Purkinje cell (primary cell): ENCODE measurements at places on chromosomes 7 and 10. TPM values are rescaled to one million over a fixed set of nuclear protein-coding genes. Genes with fewer than 3 reads are reported as not detected.

The PRKCQ gene
- 2.2 and 2.6 TPM in 2 replicates for polyA plus RNA-seq

The SKAP2 gene
- 4.1 and 9.0 TPM in 2 replicates for polyA plus RNA-seq

The ZNF248 gene
- polyA plus RNA-seq: 10.8 and 13.3 TPM in 2 replicates

The OR2A5 gene
- polyA plus RNA-seq: not detected in 2 replicates

The ADAM22 gene
- polyA plus RNA-seq: 27.2 and 31.7 TPM in 2 replicates

The ABCA13 gene
- polyA plus RNA-seq: not detected in 2 replicates

The DLX6 gene
- 0.71 TPM in 1 of 2 replicates, not detected in the other for polyA plus RNA-seq

The TMEM273 gene
- not detected in 2 replicates for polyA plus RNA-seq

The UPK3BL2 gene
- not detected in 2 replicates for polyA plus RNA-seq

The ADAM12 gene
- polyA plus RNA-seq: 1.7 and 2.5 TPM in 2 replicates

The ACHE gene
- polyA plus RNA-seq: 0.73 and 1.6 TPM in 2 replicates

The HHEX gene
- 1.2 TPM in 1 of 2 replicates, not detected in the other for polyA plus RNA-seq

The HOXA7 gene
- polyA plus RNA-seq: not detected in 2 replicates

The TSPAN33 gene
- polyA plus RNA-seq: 0.92 and 3.7 TPM in 2 replicates

The CAV2 gene
- 0.14 and 1.9 TPM in 2 replicates for polyA plus RNA-seq

The FAM237B gene
- not detected in 2 replicates for polyA plus RNA-seq

The AGFG2 gene
- polyA plus RNA-seq: 12.1 and 14.5 TPM in 2 replicates

The ASIC3 gene
- polyA plus RNA-seq: 3.1 and 3.3 TPM in 2 replicates

The ZNF746 gene
- 1.4 and 2.4 TPM in 2 replicates for polyA plus RNA-seq

The SRRT gene
- polyA plus RNA-seq: 14.1 and 14.3 TPM in 2 replicates

The GDF2 gene
- not detected in 2 replicates for polyA plus RNA-seq

The LLCFC1 gene
- polyA plus RNA-seq: not detected in 2 replicates

The PTPN20 gene
- polyA plus RNA-seq: 30.1 and 36.9 TPM in 2 replicates

The STEAP2 gene
- 195 and 201 TPM in 2 replicates for polyA plus RNA-seq

The PVRIG gene
- not detected in 2 replicates for polyA plus RNA-seq

The FOXI2 gene
- polyA plus RNA-seq: not detected in 2 replicates

The ZDHHC4 gene
- 36.5 and 51.9 TPM in 2 replicates for polyA plus RNA-seq

The AKR1B1 gene
- 346 and 350 TPM in 2 replicates for polyA plus RNA-seq

The H2AZ2 gene
- polyA plus RNA-seq: 30.1 and 32.7 TPM in 2 replicates

The NKX2-3 gene
- polyA plus RNA-seq: not detected in 2 replicates

The CCZ1B gene
- 41.2 and 41.5 TPM in 2 replicates for polyA plus RNA-seq

The BICC1 gene
- polyA plus RNA-seq: not detected in 2 replicates

The SPDYE6 gene
- polyA plus RNA-seq: 0.46 TPM in 1 of 2 replicates, not detected in the other

The ZNF727 gene
- polyA plus RNA-seq: 5.1 and 9.8 TPM in 2 replicates

The SPAM1 gene
- polyA plus RNA-seq: not detected in 2 replicates

The CALN1 gene
- polyA plus RNA-seq: 3.0 and 3.5 TPM in 2 replicates

The CHRM2 gene
- polyA plus RNA-seq: 0.87 TPM in 1 of 2 replicates, not detected in the other

The ANKRD22 gene
- not detected in 2 replicates for polyA plus RNA-seq

The MINDY3 gene
- polyA plus RNA-seq: 85.8 and 93.5 TPM in 2 replicates

The DENND2A gene
- 0.99 and 1.4 TPM in 2 replicates for polyA plus RNA-seq

The BMPER gene
- polyA plus RNA-seq: 2.8 and 10.9 TPM in 2 replicates

The NPVF gene
- polyA plus RNA-seq: not detected in 2 replicates

The HOXA4 gene
- not detected in 2 replicates for polyA plus RNA-seq
